ENCODE measurements at places on chromosomes 1 and 21.

DNA sequence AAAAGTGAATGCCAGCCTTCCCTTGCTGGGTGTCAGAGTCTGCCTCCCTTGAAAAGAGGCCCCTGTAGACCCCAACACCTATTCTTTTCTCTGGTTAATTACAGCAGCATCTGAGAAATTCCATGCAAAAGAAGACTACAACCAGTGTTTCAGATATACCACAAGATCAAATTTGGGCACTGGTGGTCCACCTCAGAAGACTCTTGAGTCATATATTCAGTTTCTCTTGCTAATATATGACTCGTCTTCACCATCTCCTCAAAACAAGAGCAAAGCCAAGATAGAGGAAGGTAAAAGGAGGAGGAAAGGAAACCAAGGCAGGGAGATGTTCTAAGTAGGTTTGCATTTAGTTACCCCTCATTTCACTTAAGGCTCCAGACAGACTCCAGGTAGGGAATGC is 259.9 kb downstream of the ZNF648 start:
- DNase-seq, result no peak

DNA sequence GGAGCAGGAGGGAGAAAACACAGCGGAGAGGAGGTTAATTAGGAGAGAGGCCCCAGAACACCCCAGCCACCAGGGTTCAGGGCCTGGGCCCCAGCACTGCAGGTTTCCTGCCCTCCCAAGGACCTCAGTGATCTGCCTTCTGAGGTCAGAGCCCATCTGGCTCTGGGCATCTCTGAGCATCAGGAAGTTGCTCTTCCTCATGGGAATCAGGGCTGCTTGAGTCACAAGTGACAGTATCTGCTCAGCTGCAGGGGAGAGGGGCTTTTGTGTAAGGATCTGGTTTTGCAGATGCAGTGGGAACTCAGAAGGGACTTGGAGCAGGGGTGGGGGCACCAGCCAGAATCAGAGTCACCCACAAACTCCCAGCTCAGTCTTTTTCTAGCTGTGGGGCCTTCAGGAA is 472.1 kb downstream of the PTPRU start:
- DNase-seq, result no peak

- no peak for DNase-seq
Observed at GRCh38 chr1:53272349-53272748, 34.0 kb upstream of the MAGOH start.

GRCh38 chr1:102566182-102566581 is 542.1 kb downstream of the COL11A1 start:
- DNase-seq, result no peak

DNA sequence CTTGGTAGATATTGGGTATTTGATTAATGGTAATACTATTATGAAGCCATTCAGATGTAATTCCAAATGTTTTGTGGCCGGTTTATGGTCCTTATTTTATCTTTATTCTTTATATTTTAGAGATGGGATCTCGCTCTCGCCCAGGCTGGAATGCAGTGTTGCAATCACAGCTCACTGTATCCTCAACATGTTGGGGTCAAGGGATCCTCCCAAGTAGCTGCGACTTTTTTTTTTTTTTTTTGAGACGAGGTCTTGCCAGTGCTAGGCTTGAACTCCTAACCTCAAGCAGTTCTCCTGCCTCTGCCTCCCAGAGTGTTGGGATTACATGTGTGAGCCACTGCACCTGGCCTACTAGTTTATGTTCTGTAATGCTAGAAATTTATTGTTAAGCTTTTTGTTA is 4.7 kb downstream of the DDI2 start:
- no peak for DNase-seq

DNA sequence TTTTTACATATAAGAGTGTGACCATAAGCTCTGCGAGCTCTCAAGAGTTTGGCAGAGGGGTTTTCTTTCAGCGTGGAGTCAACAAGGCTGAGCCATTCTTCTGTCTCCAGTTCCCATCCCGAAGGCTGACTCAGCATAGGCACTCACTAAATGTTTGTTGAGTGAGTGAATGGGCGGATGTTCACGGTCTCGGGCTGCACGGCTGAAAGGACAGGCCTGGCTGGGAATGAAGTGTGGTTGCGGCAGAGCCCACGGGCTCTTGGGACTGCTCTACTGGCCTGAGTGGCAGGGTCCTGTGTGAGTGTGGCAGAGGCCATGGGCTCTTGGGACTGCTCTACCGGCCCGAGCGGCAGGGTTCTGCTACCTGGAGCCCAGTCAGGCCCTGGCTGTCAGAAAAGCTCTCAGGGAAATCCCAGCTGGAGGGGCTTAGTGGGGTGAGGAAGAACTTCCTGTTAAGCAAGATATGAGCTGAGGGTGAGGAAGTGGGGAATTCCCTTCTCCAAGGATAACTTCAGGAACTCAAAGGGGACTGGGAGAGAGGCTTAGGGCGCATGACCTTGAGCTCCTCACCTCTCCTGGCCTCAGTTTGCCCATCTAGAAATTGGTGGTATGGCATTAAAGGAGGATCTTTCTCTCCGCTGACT is 56.6 kb upstream of the C1orf174 start:
- no peak for DNase-seq

GRCh38 chr1:112272101-112272772 is 123.8 kb upstream of the CTTNBP2NL start:
- no peak for DNase-seq

GRCh38 chr21:28196981-28197380 is 795.7 kb downstream of the LTN1 start:
- DNase-seq, result no peak

DNA sequence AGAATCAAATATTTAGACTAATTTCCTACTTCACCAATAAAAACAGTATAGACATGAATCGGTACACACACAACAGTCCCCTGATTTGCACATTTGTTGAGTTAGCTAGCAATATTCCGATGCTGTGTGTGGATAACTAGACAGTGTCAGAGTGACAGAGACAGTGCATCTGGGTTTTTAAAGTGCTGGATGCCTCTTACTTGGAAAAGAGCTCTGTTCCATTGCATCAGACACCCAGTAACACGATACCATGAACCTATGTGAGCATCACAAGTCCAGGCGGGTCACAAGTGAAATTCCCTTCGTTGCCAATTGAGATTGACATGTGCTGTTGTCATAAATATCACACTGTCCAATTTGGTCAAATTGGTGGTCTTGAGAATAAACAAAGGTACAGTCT is 82.0 kb upstream of the ESRRG start:
- no peak for DNase-seq

- DNase-seq, result no peak
Observed at GRCh38 chr1:6906783-6907182, 121.5 kb downstream of the CAMTA1 start.

DNA sequence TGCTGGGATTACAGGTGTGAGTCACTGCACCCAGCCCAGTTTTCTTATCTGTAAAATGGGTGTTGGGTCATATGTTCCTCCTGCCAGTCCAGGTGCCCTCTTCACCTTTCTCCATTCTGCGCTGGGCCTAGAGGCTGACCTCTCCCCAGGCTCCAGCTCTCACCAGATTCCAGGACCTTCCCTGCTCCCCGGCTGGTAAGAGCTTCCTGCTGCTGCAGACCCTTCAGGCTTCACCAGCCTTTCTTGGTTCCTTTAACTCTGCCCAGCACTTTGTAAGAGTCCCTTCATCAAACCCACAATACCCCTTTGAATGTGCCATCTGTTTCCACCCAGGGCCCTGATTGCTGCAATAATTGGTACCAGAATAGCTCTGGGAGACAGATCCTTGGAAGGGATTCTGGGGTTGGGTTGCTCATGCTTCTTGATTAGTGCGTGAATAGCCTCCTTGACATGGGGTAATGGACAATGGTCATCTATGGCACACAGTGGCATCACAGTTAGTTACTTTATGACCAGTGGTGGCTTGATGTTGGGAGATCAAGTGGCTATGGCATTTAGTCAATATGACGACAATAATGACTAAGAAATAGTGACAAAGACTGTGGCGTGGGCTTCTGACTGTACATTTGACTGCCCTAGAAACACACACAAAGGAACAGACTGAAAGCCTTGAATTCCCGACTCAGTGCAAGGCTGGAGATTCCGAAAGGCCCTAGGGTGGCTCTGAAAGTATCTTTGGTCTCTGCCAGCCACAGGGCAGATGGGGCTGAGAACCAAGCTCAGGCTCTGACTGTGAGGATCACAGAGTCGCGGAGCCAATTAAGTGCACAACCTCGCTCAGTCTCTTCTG is 67.3 kb downstream of the SLC9A1 start:
- DNase-seq, result no peak

DNA sequence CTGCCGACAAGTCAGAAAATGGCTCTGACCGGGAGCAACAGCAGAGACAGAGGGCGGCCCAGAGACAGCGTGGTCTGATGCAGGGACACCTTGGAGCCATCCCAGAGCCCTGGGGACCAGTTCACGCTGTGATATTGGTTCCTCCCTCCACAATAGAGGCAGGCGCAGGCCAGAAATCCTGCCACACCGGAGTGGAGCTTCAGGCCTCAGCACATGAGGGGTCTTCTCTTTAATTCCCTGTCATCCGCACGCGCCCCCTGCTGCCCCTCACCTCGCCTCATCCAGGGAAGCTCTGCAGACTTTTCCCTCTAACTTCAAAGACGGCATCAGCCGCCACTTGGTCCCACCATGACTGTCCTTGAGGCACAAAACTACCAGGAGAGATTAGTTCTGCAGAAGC is 75.5 kb upstream of the ANGPTL1 start:
- DNase-seq, result no peak

DNA sequence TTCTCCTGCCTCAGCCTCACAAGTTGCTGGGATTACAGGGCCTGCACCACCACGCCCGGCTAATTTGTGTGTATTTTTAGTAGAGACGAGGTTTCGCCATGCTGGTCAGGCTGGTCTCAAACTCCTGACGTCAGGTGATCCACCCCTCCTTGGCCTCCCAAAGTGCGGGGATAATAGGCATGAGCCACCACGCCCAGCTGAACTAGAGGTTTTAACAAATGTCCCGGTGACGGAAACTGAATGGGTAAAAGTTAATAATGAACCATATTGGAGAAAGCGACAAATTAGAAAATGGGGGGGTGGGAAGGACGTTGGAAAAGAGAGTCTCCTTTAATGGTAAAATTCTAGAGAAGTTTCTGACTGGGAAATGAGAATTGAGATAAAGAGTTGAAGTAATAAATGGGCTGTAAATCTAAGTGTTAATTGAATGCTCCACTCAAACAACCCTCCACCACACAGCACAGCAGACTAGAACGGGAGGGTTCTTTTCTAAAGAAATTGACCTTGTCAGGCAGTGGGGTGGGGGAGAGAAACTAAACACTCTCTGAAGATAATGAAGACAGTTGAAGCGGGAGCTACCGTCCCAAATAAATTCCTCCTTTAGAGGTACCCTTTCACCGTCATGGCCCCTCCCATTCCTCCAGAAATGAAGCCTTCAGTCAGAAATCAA is 46.9 kb upstream of the PUM1 start:
- no peak for DNase-seq

DNA sequence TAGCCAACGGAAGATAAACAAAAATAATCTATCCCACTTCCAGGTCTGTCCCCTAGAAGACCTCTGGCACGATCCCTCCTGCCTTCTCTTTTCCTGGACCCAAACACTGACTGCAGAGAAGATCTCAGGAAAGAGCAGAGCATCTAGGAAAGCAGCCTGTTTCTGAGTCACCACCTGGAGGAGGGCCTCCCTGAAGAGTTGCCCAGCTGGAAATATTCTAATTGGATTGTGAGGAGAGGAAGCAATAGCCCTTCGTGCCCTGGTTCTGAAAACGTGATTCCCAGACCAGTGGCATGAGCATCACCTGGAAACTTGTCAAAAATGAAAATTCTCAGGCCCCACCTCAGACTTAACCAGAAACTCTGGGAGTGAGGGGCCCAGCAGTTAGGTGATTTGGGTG is 411.1 kb downstream of the SETD4 start:
- DNase-seq, result peak; percentile 35

- no peak for DNase-seq
Observed at GRCh38 chr21:33886321-33886720, 29.3 kb downstream of the ATP5PO start.

DNA sequence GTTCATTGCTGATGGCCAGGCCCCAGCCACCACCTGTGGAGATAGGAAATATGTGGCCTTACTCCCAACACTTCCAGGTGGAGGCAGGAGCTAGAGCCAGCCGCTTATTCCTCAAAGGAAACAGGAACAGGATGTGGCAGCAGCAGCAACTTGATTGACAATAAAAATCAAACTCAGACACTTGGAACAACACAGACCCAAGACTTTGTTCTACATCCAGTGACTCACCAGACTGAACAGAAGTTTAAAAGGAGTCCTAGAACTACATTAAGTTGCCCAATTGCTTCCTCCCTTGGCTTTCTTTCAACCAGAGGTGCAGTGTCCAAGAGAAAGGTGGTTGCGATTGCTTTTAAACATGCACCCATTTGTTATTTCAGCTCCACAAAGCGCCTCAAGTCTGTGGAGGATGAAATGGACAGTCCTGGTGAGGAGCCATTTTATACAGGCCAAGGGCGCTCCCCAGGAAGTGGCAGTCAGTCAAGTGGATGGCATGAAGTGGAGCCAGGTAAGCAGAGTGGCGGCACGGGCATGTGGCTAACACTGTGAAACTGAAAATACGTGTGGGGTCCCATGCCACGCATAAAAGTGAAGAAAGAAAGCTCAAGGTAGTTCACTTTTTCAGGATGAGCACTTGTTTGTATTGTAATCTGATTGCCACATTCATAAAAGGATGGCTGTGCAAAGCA is 276.6 kb downstream of the NFIA start:
- DNase-seq, result peak; percentile 41

GRCh38 chr1:232793944-232794343 is 11.3 kb upstream of the MAP10 start:
- peak; percentile 65 for DNase-seq

- DNase-seq, result no peak
Observed at GRCh38 chr1:206635978-206636345, 626 bp downstream of the DYRK3 start.

GRCh38 chr1:3125546-3126368 is 56.8 kb downstream of the PRDM16 start:
- DNase-seq, result no peak

DNA sequence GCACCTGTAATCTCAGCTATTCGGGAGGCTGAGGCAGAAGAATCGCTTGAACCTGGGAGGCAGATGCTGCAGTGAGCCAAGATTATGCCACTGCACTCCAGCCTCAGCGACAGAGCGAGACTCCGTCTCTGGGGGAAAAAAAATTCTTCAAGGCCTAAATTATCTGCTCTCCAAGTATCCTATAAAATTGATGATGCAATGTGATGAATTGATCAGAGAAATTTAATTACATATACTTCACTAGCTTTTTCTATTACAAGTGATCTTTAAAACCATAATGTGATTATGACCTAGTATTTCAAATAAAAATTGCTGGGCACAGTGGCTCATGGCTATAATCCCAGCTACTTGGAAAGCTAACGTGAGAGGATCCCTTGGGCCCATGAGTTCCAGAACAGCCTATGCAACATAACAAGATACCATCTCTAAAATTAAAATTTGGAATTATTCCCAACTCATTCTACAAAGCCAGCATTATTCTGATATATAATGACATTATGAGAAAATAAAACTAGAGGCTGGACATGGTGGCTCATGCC is 43.7 kb downstream of the ARID4B start:
- no peak for DNase-seq

- no peak for DNase-seq
Observed at GRCh38 chr1:180956028-180956640, 43.4 kb downstream of the KIAA1614 start.

GRCh38 chr1:221775206-221775605 is 33.3 kb upstream of the DUSP10 start:
- no peak for DNase-seq
